ENCODE measurements at places on chromosomes 6 and 20. TPM values are rescaled to one million over a fixed set of nuclear protein-coding genes. Genes with fewer than 3 reads are reported as not detected.

Gene SUMO4
- 2.1 TPM for total RNA-seq

Gene PKIB
- total RNA-seq = 0.19 TPM

Gene TNF
- total RNA-seq = 83.9 TPM

Gene RAB5IF
- 94.4 TPM for total RNA-seq

Gene SOD2
- 50.5 TPM for total RNA-seq

Gene RSPO4
- not detected for total RNA-seq

Gene NOTCH4
- 1.7 TPM for total RNA-seq
